Cardiac septum (tissue), 1 donor: ENCODE measurements at places on chromosomes 7 and 10.

- no peak for DNase-seq
Observed at GRCh38 chr7:149085866-149086265, 4.7 kb downstream of the ZNF786 start.

DNA sequence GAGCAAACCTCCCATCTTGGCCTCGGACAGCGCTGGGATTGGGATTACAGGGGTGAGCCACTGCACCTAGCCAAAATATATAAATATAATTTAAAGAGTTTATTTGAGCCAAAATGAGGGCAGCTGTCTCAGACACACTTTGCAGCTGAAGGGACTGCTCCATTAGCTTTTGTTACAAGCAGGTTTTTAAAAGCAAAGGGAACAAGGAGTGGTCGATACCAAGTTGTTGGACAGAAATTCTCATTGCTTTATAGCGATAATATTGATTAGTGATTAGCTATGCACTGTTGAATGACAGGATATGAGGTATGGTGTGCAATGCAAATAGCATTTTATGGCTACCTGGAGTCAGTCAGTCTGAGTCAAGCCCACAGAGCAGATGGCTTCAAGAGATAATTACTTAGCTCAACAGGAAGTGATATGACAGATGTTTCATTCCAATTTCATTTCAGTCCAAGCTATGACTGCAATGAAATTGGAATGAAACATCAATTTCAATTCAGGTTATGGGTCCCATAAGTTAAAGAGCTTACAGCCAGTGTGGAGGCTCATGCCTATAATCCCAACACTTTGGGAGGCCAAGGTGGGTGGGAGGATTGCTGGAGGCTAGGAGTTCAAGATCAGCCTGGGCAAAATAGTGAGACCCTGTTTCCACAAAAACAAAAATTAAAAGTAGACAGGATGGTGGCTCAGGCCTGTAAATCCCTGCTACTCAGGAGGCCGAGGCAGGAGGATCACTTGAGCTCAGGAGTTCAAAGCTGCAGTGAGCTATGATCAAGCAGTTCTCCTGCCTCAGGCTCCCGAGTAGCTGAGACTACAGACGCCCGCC lies 23.1 kb downstream of the TYW1 start:
- DNase-seq: no peak

DNA sequence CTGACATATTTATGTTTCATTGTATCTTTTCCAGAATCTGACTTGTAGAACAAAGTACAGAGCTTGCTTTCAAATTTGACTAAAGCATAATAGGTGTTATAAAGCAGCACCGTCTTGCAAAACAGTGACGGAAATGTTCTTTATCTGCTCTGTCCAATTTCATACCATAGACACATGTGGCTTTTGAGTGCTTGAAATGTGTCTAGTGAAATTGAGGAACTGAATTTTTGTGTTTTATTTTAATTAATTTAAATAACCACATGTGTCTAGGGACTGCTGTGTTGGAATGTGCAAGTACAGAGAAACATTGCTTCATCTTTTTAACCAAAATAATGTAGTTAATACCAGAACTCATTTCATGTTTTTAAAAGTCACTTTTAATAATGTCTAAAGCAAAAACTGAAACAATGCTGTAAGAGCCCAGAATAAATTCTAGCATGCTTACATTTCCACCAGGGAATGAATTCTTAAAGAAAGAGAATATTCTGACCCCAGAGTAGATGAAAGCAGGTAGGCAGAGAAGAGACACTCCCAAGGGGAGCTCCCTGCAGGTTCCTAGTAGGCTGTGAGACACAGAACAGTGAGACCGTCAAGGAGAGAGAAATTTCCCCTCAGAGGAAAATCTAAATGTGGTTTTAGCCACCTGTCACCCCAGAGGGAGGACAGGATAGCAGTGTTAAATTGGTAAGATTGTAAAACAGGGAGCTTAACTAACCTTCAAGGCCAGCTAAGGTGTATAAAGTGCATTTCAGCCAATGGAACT lies 175.3 kb upstream of the KMT2E start:
- DNase-seq: no peak

DNA sequence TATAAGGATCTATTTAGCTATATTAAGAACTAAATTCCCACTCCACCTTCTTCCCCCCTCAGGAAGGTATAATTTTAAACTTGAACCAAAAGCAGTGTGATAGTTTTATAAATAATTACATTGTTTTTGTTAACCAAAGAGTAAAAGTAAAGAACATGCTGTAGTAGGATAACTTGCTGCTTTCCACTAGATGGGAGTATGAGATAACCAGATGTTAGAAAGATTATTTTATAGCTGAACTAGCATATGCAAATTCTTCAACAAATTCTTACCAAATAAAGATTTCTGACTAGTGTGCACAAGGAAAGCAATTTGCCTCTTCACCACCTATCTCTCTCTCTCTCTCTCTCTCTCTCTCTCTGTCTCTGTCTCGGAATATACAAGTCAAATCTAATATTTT lies 31.8 kb downstream of the TES start:
- no peak for DNase-seq
